ENCODE measurements at places on chromosomes 4 and X. TPM values are rescaled to one million over a fixed set of nuclear protein-coding genes. Genes with fewer than 3 reads are reported as not detected.

Gene ASB9
- not detected for total RNA-seq

Gene HTR2C
- total RNA-seq, result not detected

Gene ABCG2
- 0.06 TPM for total RNA-seq

Gene PI4K2B
- 14.7 TPM for total RNA-seq

Gene CNGA1
- total RNA-seq, result not detected

Gene ANTXR2
- total RNA-seq, result 43.6 TPM

Gene MND1
- 0.50 TPM for total RNA-seq

Gene SSX1
- total RNA-seq, result not detected

Gene SPON2
- 255 TPM for total RNA-seq

Gene ZGRF1
- total RNA-seq, result 1.3 TPM

Gene FAAH2
- total RNA-seq, result not detected

Gene ZNF280C
- total RNA-seq, result 4.7 TPM

Gene PGAM4
- not detected for total RNA-seq

Gene CENPU
- 5.4 TPM for total RNA-seq

Gene TEX11
- total RNA-seq, result not detected

Gene LINC00632
- total RNA-seq, result 50.2 TPM

Gene RAB9B
- 1.7 TPM for total RNA-seq

Gene MUC7
- total RNA-seq, result not detected

Gene EGFL6
- not detected for total RNA-seq

Gene BMPR1B
- 2.2 TPM for total RNA-seq

Gene DOK7
- not detected for total RNA-seq

Gene PNMA5
- total RNA-seq, result not detected

Gene S100G
- total RNA-seq, result not detected

Gene HS3ST1
- 0.49 TPM for total RNA-seq

Gene XKRX
- not detected for total RNA-seq

Gene CCSER1
- total RNA-seq, result not detected

Gene ACSL1
- 57.8 TPM for total RNA-seq

Gene GRIA2
- total RNA-seq, result not detected

Gene TRO
- 7.7 TPM for total RNA-seq

Gene RHOXF2
- total RNA-seq, result not detected

Gene LDB2
- 17.2 TPM for total RNA-seq

Gene CAMK2D
- total RNA-seq, result 198 TPM

Gene NLGN4X
- 4.2 TPM for total RNA-seq
